ENCODE measurements at places on chromosomes 5 and 9.

DNA sequence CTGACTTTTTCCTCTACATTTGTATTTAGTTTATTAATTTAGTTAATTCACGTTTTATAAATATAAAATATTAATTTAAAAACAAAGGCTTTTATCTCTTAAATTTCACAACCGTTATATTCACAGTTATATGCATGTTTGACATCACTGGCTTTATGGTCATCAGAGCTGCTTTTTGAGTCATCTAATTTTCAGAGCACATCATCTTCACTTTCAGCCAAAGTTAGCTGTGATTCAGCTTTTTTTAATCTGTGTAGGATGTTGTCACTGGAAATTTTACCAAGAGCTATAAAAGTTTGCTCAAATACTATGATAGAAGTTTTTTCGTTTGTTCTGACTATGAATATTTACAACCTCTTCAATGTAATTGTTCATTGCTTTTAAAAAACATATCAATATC is 12.4 kb downstream of the CDC37L1 start:
- no peak for DNase-seq

- DNase-seq, result no peak
Observed at GRCh38 chr5:135386096-135386495, 12.9 kb downstream of the MACROH2A1 start.

DNA sequence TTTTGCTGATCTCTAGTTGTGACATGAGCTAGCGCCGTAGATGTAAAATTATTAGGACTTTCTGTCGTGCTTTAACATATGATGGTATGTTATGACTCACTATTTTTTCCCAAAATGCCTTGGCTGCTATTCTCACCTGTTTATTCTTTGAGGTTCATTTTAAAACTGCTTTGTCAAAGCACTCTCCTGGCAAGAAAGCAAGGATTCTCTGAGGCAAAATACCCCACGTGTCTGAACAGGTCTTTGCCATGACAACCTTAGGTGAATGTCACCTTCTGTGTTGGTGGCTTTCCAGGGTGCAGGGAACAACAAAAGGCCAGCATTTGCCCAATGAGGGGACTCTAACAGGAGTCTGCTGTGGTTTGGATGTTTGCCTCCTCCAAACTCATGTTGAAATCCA is 30.6 kb upstream of the COL5A1 start:
- no peak for DNase-seq

DNA sequence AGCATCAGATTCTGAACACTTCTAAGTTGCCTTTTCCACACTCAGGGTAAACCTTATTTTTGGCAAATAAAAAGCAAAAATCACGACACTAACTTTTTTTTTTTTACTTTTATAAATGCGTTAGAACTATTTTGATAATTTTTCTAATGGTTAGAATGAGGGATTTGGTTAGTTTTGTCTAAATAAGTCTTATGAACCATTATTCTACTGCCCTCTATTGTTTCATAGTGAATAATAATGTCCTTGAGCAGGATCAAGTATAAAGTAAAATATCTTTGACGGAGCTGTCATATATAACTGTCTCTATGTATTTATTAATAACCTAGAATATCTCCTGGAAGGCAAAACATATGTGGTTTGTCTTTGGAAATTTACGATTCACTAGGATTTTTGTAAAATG is 631.8 kb downstream of the GABRG2 start:
- no peak for DNase-seq

DNA sequence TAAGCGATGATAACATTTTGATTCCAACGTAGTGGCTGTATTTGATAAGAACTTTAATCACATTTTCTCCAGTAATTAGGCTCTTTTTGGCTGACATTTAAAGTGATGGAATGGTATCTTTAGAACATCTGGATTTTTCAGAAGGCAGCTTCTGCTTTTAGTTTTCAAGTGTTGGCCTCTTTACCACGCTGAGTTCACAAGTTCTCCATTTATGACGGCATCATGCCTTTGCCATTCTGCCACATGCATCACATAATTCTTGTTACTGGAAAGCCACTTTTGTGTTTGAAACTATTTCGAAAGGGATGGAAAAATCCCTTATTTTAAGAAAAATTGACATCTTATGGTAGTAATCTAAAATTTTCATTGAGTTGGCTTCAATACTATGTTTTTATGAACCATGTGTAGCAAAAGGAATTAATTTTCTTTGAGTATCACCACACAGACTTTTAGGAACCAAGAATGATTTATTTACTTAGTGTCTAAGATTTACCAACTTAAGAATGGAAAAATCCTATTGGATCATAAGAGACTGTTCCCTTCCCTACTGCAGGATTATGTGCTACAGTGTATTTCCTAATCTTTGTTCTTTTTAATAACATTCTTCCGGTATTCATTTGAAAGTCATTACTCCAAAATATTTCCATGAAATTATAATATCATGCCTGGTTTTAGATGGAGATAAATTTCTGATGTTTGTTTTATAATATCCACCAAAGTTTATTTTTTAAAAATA is 344.2 kb downstream of the ADGRV1 start:
- DNase-seq, result no peak

Data from stimulated activated CD4-positive, alpha-beta T cell treated with anti-CD3 and anti-CD28 coated beads, TNF-alpha, amount 100 ng/mL, for 24 hours (primary cell).